ENCODE measurements at places on chromosomes 7 and 10.

GRCh38 chr7:12864470-12865046 lies 177.1 kb downstream of the ARL4A start:
- no peak for DNase-seq

GRCh38 chr7:121278120-121279021 lies 50.4 kb upstream of the WNT16 start:
- DNase-seq: no peak

DNA sequence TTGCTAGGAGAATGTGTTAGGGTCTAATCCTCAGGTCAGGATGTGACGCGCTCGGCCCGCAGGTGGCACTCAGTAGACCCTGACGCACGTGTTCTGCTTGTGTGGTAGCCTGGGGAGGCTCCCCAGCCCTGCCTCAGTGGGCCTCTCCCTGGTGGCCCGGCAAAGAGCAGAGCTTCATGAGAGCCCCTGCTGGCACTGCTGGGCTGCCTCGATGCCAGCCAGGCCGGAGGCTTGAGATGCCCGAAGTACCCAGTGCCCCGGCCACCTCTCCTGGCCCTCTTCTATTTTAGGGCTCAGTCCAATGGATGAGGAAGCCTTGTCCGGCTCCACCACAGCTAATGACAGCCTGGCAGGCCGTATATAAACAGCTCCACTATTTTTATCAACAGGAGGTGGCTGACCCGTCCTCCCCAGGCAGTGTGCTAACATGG lies 42.0 kb downstream of the PRF1 start:
- no peak for DNase-seq

GRCh38 chr7:19916046-19916445 lies 142.6 kb upstream of the TMEM196 start:
- no peak for DNase-seq

DNA sequence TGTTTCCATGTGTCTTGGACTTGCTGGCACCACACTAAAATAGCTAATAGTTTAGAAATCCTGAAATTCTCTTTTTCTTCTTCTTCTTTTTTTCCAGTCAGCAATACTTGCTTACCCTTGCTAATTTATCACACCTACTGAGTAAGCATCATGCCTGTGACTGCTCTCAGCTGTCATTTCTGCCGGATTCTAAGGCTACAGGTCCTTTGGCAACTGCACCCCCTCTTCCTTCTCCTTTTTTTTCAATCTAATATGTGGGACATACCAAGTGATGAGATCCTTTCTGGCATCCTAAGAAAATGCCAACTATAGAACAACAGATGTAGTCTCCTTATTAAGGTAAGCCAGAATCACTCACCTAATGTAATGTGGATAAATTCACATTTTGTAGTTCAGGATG lies 444.7 kb downstream of the MAGI2 start:
- no peak for DNase-seq

- no peak for DNase-seq
These were observed 42.7 kb upstream of the LOXL4 start for GRCh38 chr10:98310701-98311100.

- DNase-seq: no peak
These were observed 138.5 kb downstream of the CPED1 start for GRCh38 chr7:121126801-121127534.

- no peak for DNase-seq
These were observed 136.7 kb upstream of the TCERG1L start for GRCh38 chr10:131448171-131448570.

DNA sequence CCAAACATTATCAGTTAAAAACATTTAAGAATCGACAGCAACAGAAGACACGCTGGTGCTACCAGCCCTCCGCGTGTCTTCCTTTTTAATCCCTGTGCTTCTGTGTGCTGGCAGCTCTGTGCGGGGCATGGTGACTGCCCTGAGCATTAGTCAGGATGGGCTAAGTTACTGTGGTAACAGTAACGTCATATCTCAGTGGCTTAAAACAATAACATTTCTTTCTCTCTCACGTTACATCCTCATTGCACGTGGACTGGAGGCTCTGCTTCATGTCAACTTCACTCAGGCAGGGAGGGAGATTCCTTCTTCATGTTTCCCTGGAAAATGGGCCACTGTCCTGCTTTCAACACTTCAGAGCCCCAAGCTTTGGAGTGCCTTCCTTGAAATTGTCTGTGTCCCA lies 378.5 kb downstream of the CCSER2 start:
- DNase-seq: no peak

DNA sequence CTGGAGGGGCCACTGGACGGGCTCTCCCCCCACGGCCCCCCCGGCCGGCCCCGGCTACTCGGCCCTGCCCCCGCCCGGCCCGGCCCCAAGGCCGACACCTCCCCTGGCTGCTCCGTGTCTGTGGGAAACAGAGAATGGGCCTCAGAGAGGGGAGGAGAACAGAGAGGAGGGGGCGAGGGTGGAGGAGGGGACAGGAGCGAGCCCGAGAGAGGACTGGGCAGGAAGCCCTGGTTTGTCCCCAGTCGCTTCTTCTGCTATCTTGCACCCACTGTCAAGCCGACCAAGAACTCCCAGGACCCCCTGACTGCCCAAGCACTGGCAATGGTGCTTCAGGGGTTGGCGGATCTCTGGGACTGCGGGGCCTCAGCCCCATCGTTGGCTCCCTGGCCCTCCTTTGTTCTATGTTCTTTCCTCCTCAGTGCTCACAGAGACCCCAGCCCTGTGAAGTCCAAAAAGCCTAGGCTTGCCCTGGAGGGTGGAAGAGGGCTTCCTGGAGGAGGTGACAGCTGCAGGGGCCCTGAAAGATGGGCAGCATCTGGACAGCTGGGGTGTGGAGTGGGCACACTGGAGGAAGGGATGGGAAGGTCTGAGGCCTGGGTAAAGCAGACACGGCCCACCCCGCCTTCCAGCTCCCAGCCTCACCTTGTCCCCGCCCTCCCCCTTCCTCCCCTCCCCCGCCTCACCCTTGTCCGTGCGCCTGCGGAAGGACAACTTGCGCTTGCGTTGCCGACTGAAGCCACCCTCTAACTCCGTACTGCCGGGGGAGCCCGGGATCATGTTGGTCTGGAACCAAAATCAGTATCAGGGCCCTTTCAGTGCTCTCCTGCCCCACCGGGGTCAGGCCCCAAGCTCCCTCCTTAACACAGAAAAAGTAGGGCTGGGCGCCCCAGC lies 30.1 kb downstream of the KCNH2 start:
- no peak for DNase-seq

DNA sequence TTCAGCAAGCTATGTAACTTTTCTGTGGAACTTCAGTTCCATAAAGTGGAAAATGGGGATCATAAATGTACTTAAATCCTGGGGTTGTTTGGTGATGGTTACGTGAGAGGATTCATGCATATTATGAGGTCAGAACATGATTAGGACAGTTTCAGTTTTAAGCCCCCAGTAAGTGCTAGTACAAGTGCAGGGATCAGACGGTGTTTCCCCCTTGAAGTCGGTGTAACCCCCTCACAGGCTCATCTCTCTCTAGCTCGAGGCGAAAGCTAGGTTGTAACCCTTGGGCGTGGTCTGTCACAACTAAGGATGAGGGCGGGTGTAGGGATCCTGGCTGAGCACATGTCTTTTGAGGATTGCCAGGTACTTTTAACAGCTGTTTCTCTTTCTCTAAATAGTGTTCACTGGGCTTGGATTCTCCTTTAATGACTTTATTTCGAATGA lies 84.7 kb downstream of the SPAG6 start:
- no peak for DNase-seq

GRCh38 chr10:99976886-99977665 lies 32.7 kb downstream of the DNMBP start:
- DNase-seq: no peak

- no peak for DNase-seq
These were observed 63.7 kb downstream of the GRM8 start for GRCh38 chr7:127189074-127189473.

- DNase-seq: no peak
These were observed 11.9 kb upstream of the HABP2 start for GRCh38 chr10:113540845-113541548.

GRCh38 chr7:78279457-78279856 lies 480.9 kb downstream of the PHTF2 start:
- no peak for DNase-seq

- no peak for DNase-seq
These were observed 119.1 kb downstream of the PFKFB3 start for GRCh38 chr10:6321880-6322279.

DNA sequence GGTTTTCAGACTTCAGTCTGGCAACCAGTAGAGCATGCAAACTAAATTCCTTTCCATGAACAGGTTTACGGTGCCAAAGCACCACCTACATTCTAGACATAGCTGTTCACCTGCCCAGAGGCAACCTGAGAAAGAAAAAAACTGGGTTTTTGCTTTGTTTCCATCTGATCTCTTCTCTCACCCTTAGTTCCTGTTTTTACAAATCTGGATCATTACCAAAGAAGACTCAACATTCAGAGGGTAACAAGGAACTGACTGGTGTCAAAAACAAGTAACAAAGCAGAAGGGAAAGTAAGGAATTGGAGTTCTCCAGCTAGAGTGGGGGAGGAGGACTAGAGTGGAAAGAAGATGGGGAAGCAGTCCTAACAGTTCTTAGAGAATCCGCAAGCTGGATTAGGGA lies 36.4 kb downstream of the CPVL start:
- no peak for DNase-seq

- no peak for DNase-seq
These were observed 135.2 kb upstream of the MGMT start for GRCh38 chr10:129331839-129332220.

GRCh38 chr10:86284355-86285105 lies 82.1 kb downstream of the GRID1 start:
- DNase-seq: no peak

DNA sequence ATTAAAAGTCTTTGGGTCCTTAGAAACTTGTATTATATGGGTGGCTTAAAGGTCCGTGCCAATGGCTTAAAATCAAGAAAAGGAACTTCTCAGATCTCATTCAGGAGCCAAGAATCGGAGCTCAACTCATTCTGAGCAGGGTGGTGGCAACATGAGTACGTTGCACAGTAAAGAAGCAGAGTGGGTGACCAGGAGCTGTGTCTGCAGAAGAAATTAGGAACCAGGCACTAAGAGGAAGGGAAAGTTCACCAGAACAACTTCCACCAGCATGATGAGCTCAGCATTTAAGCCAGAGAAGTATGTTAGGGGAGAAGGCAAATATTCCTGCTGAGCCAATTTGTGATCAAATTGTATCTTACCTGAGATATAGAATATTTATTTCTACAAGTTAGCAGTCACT lies 236.0 kb upstream of the NRP1 start:
- DNase-seq: no peak
